Cerebellum (tissue), 4 donors: ENCODE measurements at places on chromosomes 16 and 17. TPM values are rescaled to one million over a fixed set of nuclear protein-coding genes. Genes with fewer than 3 reads are reported as not detected.
A peak's percentile ranks its signal among the peaks of the same experiment; 100 is the strongest.

- no peak for DNase-seq
Observed at GRCh38 chr17:21199856-21200255, 14.1 kb downstream of the TMEM11 start.

Gene TAT
- total RNA-seq = not detected

GRCh38 chr17:47192554-47192953, 3.5 kb upstream of the CDC27 start:
- no peak for DNase-seq

DNA sequence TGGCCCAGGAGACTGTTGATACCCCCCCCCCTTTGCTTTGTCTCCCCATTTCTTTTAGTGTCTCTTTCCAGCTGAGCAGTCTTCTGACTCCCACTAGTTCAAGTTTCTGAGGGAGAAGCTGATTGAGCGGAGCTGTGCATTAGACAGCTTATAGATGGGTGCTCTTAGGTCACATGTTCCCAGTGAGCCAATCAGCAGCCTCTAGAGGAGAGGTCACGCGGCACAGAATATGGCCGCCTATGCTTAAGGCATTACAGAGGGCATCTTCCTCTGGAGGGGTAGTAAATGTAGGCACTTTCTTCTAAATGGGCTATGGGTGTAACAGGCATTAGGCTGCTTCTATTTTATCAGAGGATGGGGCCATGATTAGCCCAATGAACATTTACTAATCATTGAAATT, 131.6 kb downstream of the CDH13 start:
- no peak for DNase-seq

Gene GGT6
- not detected for total RNA-seq

- no peak for DNase-seq
Observed at GRCh38 chr16:746637-747036, 5.8 kb upstream of the CIAO3 start.

DNA sequence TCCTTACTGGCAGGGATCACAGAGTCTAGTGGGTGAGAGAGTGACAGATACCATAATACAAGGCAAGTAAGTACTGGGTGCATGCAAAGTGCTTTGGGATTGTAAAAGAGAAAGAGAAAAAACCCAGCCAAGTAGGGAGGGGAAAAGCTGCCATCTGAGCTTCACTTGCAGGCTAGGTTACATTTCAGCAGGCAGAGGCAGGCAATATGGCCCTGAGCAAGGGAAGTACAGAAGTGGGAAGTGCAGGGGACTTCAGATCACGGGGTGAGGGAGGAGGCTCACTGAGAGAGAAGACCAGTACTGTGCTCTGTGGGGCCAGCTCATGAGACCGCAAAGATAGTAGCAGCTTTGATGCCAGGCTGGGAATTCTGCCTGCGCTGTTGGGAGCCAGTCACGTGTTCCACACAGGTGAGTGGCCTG, 230.6 kb downstream of the MSI2 start:
- DNase-seq = peak; percentile 88

Gene RHOT2
- 34.8 TPM for total RNA-seq

DNA sequence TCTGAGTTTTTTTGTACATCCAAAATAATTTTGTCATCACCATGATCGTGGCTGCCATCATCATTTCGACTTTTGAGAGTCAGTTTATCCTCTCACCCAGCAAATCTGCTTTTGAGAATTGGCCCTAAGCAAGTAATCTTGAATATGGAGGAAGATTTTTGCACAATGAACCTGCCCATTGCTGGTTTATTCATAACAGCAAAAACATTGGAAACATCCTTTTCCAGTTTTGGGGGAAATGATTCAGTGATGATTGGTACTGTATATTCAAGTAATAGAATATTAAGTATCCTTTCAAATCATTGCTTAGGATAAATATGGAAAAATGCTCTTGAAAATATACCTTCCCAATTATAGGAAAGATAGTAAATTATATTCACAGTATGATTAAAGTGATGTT, 53.1 kb downstream of the PRKCA start:
- no peak for DNase-seq

DNA sequence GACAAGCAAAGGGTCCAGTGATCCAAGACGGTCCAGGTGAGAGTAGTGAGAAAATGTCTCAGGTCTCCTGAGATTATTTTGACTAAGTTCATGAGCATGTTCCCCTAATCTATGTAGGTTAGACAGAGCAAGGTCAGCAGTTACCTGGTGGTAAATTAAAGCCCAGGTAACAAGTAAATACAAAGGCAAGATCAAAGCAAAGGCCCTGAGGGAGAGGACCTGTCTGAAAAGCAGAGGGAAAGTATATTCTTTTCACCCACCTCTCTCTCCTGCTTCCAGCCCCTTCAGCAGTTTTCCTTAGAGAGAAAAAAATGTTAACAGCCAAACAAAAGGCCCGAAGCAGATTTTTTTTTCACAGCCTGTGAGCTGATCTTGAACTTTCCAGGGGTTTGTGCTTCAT, 302.7 kb downstream of the MAP2K6 start:
- DNase-seq = no peak
